ENCODE measurements at places on chromosomes 16 and 17. TPM values are rescaled to one million over a fixed set of nuclear protein-coding genes. Genes with fewer than 3 reads are reported as not detected.

The PLD6 gene
- total RNA-seq: 0.65 TPM

The RASL10B gene
- total RNA-seq: 0.76 TPM

The KRT32 gene
- total RNA-seq: not detected

The SSTR5 gene
- not detected for total RNA-seq

The KCNH6 gene
- not detected for total RNA-seq

The GNGT2 gene
- not detected for total RNA-seq

DNA sequence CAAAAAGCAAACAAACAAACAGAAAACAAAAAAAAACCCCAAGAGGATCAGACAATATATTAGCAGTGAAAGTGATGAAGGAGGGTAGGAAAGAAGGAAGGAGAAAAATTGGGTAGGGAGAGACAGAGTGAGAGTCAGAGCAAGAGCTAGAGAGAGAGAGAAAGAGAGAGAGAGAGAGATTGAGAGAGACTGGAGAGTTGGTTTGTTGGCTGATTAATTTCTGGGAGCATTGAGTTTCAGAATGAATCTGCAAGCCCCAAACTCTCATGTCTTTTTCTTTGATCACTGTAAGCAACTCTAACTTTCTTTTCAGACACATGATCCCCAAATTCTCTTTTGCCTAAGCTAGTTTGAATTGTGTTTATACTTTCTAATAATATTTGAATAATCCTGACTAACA, 388.1 kb downstream of the SHISA9 start:
- H3K36me3 ChIP-seq: no peaks in the 10 kb centered on the region
- no peaks in the 10 kb centered on the region for H3K27me3 ChIP-seq
- no peak overlapping the region for H3K4me3 ChIP-seq
- no peaks in the 10 kb centered on the region for H3K4me1 ChIP-seq
- DNase-seq: no peak

DNA sequence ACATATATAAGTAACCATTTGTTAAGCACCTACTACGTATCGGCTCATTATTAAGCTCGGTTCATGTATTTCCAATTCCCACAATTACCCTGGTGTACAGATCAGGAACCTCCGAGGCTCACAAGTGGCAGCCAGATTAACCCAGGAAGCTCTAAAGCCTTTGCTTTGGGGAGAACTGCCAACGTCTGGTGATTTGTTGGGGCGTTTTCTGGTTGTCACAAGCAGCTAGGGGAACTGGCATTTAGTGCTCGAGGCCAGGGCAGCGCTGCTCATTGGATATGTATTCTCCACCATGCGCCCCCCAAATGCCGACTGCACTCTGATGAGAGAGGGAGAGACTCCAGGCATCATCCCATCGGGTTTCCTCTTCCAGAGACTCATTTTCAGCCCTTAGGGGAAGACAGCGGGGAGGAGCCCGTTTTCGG, 541 bp downstream of the ZNF18 start:
- peak; percentile 72 for DNase-seq
- peak overlapping the region; percentile 89 for H3K27ac ChIP-seq
- peak overlapping the region; percentile 97 for H3K4me3 ChIP-seq
- peaks cover 6% of the 10 kb centered on the region for H3K4me1 ChIP-seq
- H3K27me3 ChIP-seq: no peaks in the 10 kb centered on the region

- no peak overlapping the region for H3K27ac ChIP-seq
- H3K4me3 ChIP-seq: no peak overlapping the region
- no peaks in the 10 kb centered on the region for H3K4me1 ChIP-seq
- DNase-seq: no peak
- no peaks in the 10 kb centered on the region for H3K27me3 ChIP-seq
- no peaks in the 10 kb centered on the region for H3K36me3 ChIP-seq
Observed at GRCh38 chr16:13441675-13442074, 478.3 kb upstream of the ERCC4 start.

DNA sequence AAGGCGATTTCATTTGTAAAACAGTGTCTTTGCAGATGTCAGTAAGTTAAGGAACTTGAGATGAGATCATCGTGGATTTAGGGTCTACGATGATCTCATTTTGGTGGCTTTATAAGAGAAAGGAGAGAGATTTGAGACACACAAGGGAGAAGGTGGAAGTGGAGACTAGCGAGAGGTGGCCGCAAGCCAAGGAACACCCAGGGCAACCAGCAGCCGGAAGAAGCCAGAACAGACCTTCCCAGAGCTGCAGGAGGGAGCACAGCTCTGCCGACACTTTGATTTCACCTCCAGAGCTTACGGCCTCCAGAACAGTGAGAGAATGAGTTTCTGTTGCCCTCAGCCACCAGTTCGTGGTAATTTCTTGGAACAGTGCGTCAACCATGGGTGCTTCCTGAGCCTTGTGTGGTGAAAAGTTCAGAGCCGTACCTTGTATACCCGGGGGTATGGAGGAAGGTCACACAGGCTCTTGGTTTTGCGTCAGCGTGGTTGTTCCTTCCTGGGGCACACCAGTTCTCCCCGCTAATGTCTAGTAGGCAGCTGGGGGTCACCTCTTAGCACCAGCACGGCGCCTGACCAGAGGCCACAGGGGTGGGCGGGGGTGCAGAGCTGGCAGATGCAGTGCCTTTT, 12.9 kb upstream of the SEC14L1 start:
- peaks cover 52% of the 10 kb centered on the region for H3K4me1 ChIP-seq
- no peak overlapping the region for H3K4me3 ChIP-seq
- no peaks in the 10 kb centered on the region for H3K36me3 ChIP-seq
- DNase-seq: no peak

DNA sequence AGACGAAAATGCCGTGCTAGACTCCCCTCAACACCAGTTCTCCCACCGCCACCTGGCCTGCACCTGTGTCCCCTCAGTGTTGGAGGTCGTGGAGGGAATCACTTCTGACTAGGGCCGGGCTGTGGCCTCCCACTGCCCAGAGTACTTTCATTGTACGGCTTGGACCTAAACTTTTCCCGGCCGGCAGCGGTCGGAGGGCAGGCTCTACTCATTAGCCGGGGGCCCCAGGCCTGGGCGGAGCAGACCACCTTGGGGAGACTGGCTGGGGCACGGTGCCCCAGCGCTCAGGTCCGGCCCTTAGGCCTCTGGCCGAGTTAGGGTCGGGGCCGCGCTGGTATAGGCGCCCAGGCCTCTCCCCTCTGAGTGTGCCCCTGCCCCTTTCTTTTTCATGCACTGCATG, 639 bp downstream of the CLDN6 start:
- no peak for DNase-seq
- H3K36me3 ChIP-seq: peaks cover 2% of the 10 kb centered on the region
- H3K27me3 ChIP-seq: peaks cover 4% of the 10 kb centered on the region
- no peak overlapping the region for H3K27ac ChIP-seq

- H3K4me1 ChIP-seq: no peaks in the 10 kb centered on the region
- no peak overlapping the region for H3K27ac ChIP-seq
- no peaks in the 10 kb centered on the region for H3K36me3 ChIP-seq
- no peak overlapping the region for H3K4me3 ChIP-seq
- no peak for DNase-seq
- no peaks in the 10 kb centered on the region for H3K27me3 ChIP-seq
Observed at GRCh38 chr16:49022351-49022963, 259.2 kb downstream of the CBLN1 start.

- H3K4me3 ChIP-seq: no peak overlapping the region
- no peaks in the 10 kb centered on the region for H3K27me3 ChIP-seq
- H3K27ac ChIP-seq: no peak overlapping the region
- no peaks in the 10 kb centered on the region for H3K4me1 ChIP-seq
- DNase-seq: no peak
Observed at GRCh38 chr17:78624324-78625151, 47.3 kb upstream of the DNAH17 start.

DNA sequence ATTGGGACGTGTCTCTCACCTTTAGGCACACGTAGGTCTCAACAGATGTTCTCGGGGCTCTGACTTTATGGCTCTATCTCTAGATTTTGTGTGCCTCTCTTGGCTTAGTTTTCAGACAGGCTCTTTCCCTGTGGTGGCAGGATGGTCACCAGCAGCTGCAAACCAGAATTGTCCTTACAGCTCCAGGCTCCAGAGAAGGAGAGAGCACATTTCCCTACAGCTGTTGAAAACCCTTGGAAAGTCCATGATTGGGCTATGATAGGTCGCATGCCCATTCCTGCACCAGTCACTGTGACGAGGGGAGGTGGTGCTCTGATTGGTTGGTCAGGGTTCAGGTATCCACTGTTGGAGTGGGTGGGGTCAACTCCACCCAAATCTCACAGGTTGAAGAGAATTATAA, 41.5 kb downstream of the SHISA9 start:
- no peaks in the 10 kb centered on the region for H3K27me3 ChIP-seq
- no peak overlapping the region for H3K4me3 ChIP-seq
- no peaks in the 10 kb centered on the region for H3K36me3 ChIP-seq
- no peak for DNase-seq

DNA sequence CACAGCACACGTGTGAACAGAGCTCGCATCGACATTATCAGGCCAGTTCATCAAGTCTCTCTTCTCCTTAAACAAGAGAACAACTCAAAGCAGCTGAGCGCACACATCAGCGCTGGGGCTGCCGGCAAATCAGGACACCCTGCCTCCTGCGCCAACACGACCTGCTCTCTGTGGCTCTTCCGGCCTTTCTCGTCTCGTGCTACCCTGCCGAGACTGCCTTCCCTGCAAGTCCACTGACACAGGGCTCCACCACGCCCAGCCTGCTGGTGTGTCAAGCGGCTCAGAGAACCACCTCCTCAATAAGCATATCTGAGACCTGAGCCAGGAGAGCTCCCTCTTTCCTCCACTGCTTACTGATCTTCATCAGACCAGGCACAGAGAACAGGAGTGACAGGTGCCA, 96.9 kb downstream of the ZNF778 start:
- H3K36me3 ChIP-seq: peaks cover 17% of the 10 kb centered on the region
- H3K27ac ChIP-seq: 0 out of 2 replicates have a peak overlapping the region, but pooled peaks have one; percentile 3
- no peak for DNase-seq
- peaks cover 32% of the 10 kb centered on the region for H3K4me1 ChIP-seq
- H3K4me3 ChIP-seq: no peak overlapping the region

DNA sequence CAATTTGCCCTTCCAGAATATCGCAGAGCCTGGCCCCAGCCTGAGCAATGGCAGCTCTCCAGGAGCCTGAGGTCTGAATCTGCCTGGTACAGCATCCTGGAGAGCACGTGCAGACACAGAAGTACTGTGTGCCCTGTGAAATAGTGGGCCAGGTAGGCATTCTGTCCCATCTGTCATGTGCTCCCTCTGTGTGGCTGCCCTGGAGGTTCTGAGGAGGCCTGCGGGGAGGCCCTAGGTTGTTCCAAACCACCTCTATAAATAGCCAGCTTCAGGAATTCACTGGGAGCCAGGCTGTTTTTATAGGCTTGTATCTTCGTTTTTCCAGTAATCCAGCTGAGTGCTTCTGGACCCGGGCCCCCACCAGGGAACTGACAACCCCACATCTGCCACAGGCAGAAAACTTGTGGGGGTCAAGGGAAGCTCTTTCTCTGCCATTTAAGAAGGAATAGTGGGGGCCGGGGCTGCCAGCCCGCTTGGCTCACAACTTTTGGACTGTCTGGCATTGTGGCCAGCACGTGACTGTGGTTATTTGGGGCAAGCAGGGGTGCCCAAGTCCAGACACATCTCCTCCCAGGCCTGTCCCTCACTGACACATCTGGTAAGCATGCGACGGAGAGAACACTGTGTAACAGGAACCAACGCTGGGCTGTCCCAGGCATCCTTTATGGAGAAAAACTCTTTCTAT, 356.3 kb upstream of the TNRC6C start:
- peak; percentile 83 for DNase-seq
- peak overlapping the region; percentile 37 for H3K27ac ChIP-seq
- H3K4me3 ChIP-seq: no peak overlapping the region
- no peaks in the 10 kb centered on the region for H3K36me3 ChIP-seq
- peaks cover 14% of the 10 kb centered on the region for H3K4me1 ChIP-seq

GRCh38 chr16:49442805-49443204, 69.2 kb downstream of the C16orf78 start:
- no peaks in the 10 kb centered on the region for H3K36me3 ChIP-seq
- H3K4me3 ChIP-seq: no peak overlapping the region
- no peaks in the 10 kb centered on the region for H3K4me1 ChIP-seq
- no peak for DNase-seq

- peak; percentile 62 for DNase-seq
- H3K4me1 ChIP-seq: 0 out of 2 replicates have a peak, but pooled peaks cover 3% of the 10 kb centered on the region
- no peaks in the 10 kb centered on the region for H3K36me3 ChIP-seq
- no peaks in the 10 kb centered on the region for H3K27me3 ChIP-seq
- no peak overlapping the region for H3K4me3 ChIP-seq
Observed at GRCh38 chr17:41360296-41360995, 9.2 kb downstream of the KRT33B start.

- H3K4me3 ChIP-seq: no peak overlapping the region
- peaks cover 4% of the 10 kb centered on the region for H3K4me1 ChIP-seq
- no peaks in the 10 kb centered on the region for H3K36me3 ChIP-seq
Observed at GRCh38 chr17:51397361-51398127, 137.2 kb downstream of the UTP18 start.

GRCh38 chr17:2057175-2057759, 2.4 kb downstream of the HIC1 start:
- peaks cover 7% of the 10 kb centered on the region for H3K4me1 ChIP-seq
- H3K4me3 ChIP-seq: no peak overlapping the region
- H3K27me3 ChIP-seq: no peaks in the 10 kb centered on the region

DNA sequence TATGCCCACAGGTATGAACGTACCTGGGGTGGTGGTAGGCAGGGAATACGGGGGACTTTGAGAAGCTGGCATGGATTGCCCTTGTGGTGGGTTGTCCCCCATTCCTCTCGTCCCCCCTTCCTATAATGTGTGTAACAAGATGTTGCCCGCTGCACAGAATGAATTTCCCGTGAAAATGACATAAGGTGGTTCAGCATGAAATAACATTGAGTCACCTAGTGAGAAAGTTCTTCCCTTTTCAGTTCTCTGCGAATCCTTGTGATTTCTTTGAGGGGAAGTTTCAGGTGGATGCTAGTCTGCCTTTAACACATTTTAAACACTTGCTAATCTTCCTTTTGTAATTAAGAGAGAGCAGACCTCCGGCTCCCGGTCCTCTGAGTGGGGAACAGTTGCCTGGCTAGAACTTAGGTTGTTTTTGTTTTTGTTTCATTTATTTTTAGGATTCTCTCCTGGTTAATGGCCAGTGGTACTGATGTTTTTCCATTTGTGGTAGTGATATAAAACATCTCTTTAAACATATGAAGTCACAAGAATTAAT, 58.9 kb downstream of the RAP1GAP2 start:
- peak overlapping the region; percentile 69 for H3K4me3 ChIP-seq
- H3K4me1 ChIP-seq: no peaks in the 10 kb centered on the region
- no peak overlapping the region for H3K27ac ChIP-seq
- peak; percentile 20 for DNase-seq
- no peaks in the 10 kb centered on the region for H3K36me3 ChIP-seq

Measured in GM23248 (cell line).